GM18507 (cell line): ENCODE measurements at places on chromosomes 4 and X.

GRCh38 chr4:163473130-163473529, 424 bp downstream of the TKTL2 start:
- DNase-seq: no peak

DNA sequence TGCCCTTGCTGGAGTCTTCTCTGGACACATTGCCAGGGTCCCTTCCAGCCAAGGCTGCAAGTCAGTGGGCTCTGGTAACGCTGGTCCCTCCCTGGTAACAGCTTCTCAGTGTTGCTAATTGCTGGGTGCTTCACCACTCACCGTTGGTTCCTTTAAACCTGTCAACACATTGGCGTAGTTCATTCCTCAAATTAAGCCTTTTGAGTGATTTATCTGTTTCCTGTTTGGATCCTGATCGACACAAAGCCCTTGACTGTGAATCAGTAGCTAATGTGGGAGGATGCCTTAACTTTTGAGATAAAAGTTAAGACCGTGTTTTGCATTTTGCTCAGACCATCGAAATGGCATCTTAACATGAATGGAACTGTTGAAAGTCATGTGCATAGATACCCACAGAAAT, 125.9 kb downstream of the AMELX start:
- DNase-seq: no peak

GRCh38 chr4:184851886-184852285, 26.1 kb upstream of the ACSL1 start:
- DNase-seq: no peak

- DNase-seq: no peak
Measured at GRCh38 chr4:7156328-7156727, 36.0 kb upstream of the SORCS2 start.

DNA sequence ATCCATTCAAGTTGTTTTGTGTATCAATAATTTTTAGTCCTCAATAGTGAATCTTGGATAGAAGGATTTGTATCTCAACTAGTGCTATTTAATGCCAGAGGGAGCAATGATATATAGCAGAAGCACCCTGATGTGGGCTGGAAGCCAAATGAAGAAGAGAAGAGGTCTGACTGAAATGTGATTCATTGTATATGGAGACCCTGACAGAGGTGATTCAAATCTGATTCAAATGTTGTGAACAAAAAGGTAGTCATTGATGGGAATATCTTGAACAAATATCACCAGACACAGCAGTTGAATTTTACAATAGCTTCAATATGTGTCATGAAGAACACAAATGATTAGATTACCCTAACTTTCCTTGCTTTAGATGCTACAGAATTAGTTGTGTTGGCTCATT, 27.5 kb upstream of the SULT1B1 start:
- DNase-seq: no peak

- no peak for DNase-seq
Measured at GRCh38 chr4:1539859-1540600, 133.8 kb upstream of the NKX1-1 start.

GRCh38 chr4:146105464-146105863, 70.1 kb upstream of the LSM6 start:
- DNase-seq: no peak

- no peak for DNase-seq
Measured at GRCh38 chr4:88177983-88178625, 19.7 kb upstream of the ABCG2 start.

DNA sequence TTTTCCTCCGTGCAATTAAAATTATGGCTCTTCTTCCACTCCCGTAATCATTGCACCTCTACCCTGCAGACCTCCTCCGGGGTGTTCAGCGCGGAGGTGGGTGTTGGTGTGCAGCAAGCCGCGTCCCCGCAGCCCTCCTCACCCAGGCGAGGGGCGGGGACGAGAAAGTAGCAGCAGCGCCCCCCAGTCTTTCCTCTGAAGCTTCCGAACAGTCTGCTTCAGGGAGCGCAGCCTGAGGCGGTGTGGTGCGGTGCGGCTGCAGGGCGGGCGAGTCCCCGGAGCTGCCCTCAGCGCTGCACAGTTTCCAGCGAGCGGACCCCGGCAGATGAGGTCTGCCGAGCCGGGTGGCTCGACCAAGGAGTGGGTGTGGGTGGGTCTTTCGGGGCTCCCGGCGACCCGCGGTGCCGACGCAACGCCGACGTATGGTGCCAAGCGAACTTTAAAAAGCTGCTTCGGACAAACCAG, at the start of gene FRAS1:
FRAS1 (plus strand) TSS at position 189 of the 465 bp plus-strand sequence. CDS start 687 bp downstream, outside the sequence.
- DNase-seq: no peak

DNA sequence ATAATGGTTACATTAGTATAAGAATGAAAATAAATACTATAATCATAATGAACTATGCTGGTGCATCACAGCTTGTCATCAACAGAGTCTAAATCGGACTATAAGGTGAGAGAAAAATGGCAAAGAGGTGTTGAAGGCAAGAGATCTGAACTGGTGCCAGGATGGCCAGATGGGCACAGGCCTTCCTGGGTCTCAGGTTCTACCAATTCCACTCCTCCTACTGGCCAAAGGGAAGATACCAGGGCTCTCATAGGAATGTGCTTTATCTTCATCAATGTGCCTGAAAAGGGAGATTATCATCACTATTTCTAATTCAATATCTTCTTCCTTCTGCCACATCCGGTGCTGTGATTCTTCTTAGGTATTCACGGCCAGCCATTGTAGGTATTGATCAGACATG, 107.6 kb downstream of the GASK1B start:
- DNase-seq: no peak

- no peak for DNase-seq
Measured at GRCh38 chrX:130118441-130119311, 8.4 kb upstream of the ELF4 start.

- DNase-seq: no peak
Measured at GRCh38 chr4:186593587-186593973, 38.2 kb upstream of the MTNR1A start.

DNA sequence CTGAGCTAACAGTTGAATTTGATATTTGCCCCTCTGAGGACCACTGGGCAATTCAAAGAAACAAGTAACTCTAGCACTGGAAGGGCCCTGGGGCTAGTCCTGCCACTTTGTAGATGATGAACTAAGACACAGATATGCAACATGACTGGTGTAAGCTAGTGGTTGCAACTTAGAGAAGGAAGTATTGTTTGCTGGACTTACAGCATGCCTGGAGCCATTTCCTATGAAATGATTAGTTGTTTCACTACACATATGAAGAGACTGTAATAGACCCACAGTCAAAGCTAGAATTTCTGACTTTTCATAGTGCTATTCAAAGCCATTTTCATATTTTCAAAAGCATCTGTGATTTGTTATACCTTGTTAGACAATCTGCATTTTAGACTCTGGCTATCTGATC, 96.2 kb downstream of the TSPAN7 start:
- DNase-seq: no peak

- no peak for DNase-seq
Measured at GRCh38 chrX:110026099-110026844, 23.4 kb downstream of the TMEM164 start.
